NCI-H1436 treated with DMSO at 0.1 percent for 48 hours (cell line): ENCODE measurements at places on chromosomes 1 and 21.

DNA sequence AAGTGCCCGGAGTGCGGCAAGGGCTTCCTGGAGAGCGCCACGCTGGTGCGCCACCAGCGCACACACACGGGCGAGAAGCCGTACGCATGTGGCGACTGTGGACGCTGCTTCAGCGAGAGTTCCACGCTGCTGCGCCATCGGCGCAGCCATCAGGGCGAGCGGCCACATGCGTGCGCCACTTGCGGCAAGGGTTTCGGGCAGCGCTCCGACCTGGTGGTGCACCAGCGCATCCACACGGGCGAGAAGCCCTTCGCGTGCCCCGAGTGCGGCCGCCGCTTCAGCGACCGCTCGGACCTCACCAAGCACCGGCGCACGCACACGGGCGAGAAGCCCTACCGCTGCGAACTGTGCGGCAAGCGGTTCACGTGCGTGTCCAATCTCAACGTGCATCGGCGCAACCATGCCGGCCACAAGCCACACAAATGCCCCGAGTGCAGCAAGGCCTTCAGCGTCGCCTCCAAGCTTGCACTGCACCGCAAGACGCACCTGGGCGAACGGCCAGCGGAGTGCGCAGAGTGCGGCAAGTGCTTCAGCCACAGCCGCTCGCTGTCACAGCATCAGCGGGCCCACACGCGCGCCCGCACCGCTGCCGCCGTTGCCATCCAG lies 10.0 kb downstream of the ZNF672 start:
- no peak for DNase-seq

DNA sequence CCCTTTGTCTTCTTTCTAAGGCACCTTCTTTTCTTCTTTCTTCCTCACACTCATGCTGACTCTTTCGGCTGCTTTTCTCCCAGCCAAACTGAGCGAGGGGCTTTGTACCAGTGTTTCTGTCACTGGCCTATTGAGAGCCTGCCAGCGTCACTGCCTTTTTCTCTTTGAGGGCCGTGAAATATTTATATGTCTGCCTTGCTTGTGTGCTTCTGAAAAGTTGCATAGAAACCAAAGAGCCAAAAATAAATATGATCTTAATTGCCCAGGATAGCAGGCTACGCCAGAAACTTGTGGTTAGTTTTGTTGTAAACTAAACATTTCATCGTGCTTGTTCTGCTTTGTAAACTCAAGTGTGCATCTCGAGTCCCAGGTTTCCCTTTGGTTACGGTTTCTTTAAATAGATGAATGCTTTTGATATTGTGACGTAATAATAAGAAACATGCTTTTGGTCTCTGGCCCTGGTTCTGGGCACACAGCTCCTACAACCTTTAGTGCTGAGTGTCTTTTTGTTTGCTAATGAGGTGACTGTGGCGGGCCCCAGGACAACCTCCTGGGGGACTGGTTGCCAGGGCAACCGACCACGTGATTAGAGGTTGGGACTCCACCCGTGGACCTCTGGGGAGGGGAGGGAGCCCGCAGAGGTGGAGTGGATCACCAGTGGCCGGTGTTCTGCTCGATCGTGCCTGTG lies 10.8 kb downstream of the SLC37A1 start:
- DNase-seq = peak; percentile 65

- no peak for DNase-seq
These were observed 40.9 kb downstream of the AGPAT3 start for GRCh38 chr21:43905726-43906455.

DNA sequence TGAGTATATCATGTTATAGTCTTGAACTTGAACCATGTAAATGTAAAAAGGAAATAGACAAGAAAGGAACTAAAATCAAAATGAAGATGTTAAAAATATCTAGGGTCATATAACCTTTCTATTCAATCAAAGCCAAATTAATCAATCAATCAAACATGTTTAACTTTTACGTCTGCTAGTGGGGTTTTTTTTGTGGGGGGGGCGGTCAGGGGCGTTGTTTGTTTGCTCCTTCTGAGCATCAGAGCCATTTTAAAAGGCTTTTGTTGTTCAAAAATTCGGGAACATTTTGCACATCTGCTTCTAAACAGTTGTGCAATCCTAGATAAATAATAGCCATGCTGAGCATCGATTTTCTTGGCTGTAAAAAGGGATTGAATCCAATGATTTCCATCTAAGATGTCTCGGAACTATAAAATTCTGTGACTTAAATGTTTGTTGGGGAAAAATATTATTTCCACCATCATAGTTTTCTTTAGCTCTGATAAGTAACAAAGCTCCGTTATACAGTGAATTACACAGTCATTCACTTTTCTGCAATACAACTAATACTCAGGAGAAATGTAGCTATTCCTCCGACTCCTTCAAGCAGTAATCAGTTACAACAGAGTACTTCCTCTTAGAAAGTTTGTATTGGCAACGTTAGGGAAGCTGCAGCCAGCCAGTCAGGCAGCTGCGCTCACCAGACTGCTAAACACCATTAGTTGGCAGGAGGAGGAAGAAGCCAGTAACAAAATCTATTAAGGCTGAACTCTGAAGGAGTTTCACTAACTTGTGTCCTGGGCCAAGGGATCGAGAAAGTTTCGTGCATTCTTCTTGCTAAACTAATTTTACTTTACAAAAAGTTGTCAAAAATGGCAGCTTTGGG lies 2.2 kb downstream of the SPATA6 start:
- no peak for DNase-seq

DNA sequence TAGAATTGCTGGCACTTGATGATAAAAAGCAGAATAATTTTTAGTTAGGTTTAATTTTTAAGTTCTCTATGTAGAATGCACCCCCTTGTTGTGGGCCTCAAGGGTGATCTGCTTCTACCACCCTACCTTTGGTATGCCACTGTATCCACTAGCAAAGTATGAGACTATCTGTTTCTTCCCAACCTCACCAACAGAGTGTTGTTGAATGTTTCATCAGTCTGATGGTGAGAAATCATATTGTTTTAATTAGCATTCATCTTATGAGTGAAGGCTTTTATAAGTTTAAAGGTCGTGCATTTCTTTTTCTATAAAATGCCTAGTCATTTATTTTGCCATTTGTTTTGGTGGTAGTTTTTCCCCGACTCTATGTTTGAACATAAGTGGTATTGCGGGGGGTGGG lies 141.0 kb downstream of the MAGI3 start:
- no peak for DNase-seq

DNA sequence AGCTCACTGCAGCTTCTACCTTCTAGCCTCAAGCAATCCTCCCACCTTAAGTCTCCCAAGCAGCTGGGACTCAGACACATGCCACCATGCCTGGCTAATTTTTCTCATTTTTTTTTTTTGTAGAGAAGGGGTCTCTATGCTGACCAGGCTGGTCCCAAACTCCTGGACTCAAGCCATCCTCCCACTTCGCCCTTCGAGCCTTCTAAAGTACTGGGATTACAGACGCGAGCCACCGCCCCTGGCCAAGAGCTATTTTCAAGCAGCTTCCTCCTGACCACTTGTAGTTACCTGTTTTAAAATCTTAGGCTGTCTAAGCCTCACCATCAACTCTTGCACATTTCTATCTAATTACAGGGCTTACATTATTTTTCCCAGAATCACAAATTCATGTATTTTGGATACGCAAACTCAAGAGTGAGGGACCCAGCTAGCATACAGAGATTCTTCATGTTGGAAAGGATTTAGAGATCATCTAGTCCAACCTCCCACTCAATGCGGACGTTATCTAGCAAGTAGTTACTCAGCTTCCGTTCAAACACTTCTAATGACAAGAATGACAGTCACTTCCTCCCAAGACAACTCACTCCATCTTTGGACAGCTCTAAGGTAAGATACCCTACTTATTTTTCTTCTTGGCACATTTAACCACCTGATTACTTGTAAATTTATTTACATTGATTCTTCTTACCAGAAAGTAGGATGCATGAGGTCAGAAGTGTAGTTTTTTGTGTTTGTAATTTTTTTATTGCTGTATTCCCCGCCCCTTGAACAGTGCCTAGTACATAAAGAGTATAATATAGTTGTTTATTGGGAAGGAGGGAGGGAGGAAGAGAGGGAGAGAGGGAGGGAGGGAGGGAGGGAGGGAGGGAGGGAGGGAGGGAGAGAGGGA lies 65.4 kb downstream of the LUZP1 start:
- no peak for DNase-seq

DNA sequence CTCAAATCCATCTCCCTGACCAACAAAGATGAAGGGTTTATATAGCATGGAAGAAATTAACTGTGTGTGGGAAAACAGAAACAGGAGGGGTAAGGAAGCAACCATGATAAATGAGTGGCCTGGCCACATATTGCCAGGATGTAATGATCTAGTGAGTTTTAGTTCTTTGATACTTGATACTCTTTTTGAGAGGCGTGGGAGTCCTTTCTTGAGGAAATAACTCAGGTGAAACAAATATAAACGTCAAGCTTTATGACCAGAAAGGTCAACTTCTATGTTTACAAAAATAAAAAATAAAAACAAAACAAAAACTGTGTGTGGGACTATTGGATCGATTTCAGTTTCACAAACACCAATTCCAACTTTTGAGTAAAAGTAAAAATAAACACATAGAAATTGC lies 860.8 kb upstream of the B3GALT2 start:
- DNase-seq = no peak
